ENCODE measurements at places on chromosomes 16 and 17. TPM values are rescaled to one million over a fixed set of nuclear protein-coding genes. Genes with fewer than 3 reads are reported as not detected.

Gene KRTAP4-11
- total RNA-seq = not detected

Gene CTF1
- total RNA-seq = 3.8 TPM

Gene GNGT2
- total RNA-seq = 1.1 TPM

Gene SLC47A1
- total RNA-seq = 3.1 TPM

Gene CNGB1
- total RNA-seq = 0.73 TPM

Gene POLR3E
- total RNA-seq = 73.1 TPM

Gene TBC1D3
- total RNA-seq = 0.18 TPM

DNA sequence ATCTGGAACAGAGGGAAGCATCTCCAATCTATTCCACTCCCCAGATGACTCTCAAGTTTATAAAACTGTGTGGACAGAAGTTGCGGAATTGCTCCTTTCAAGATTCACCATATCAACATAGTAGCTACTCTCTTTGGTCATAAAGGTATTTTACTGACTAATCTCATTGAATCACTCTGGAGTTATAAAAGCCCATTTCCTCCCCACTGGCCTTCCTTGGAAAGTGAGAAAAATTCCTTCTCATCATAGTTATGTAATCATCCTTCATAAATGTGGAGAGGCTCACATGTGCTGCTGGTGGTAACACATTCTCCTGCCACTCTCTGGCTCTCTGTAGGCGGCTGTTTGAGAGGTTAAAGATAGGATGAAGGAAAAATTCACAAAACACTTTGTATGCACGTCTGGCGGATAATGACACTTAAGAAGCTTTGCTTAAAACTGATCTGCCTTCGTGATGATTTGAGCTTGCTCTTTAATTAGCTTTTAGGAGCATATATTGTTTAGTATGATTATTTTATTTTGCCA lies 1034.0 kb upstream of the EEF2KMT start:
- no peaks in the 10 kb centered on the region for H3K27me3 ChIP-seq
- no peak for DNase-seq
- no peak overlapping the region for H3K4me3 ChIP-seq
- H3K27ac ChIP-seq = no peak overlapping the region
- no peaks in the 10 kb centered on the region for H3K36me3 ChIP-seq

DNA sequence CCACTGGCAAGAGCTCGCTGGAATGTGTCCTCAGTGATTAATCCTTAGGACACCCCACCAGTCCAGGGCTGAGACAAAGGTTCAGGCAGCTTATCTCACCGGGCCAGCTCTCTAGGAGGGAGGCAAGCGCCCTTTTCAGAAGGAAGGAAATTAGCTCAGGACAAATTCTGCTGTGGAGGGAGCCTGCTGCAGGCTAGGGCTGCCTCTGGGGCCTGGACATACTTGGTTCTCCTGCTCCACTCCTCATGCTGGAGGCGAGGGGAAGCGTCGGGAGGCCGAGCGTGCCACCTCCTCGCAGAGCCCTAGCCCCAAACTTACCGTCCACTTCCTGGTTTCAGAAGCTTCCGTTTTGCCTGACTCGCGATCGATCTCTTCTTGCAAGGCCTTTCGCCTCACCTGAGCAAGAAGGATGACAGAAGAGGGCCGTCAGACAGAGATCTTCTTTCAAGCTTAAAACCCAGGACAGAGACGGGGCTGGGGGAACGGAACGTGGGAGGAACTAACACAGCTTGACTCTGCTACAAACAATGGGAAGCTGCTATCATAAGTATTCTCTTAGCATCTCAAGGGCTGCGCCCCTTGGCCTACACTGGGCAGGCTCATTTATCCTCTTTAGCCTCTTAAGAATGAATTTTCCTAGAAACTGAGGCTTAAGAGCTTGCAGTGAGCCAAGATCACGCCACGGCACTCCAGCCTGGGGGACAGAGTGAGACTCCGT lies 7.7 kb downstream of the KNOP1 start:
- H3K27ac ChIP-seq = peak overlapping the region; percentile 61
- H3K36me3 ChIP-seq = peaks cover 87% of the 10 kb centered on the region
- H3K4me3 ChIP-seq = peak overlapping the region; percentile 49
- peaks cover 13% of the 10 kb centered on the region for H3K4me1 ChIP-seq
- no peaks in the 10 kb centered on the region for H3K27me3 ChIP-seq
- DNase-seq = no peak

DNA sequence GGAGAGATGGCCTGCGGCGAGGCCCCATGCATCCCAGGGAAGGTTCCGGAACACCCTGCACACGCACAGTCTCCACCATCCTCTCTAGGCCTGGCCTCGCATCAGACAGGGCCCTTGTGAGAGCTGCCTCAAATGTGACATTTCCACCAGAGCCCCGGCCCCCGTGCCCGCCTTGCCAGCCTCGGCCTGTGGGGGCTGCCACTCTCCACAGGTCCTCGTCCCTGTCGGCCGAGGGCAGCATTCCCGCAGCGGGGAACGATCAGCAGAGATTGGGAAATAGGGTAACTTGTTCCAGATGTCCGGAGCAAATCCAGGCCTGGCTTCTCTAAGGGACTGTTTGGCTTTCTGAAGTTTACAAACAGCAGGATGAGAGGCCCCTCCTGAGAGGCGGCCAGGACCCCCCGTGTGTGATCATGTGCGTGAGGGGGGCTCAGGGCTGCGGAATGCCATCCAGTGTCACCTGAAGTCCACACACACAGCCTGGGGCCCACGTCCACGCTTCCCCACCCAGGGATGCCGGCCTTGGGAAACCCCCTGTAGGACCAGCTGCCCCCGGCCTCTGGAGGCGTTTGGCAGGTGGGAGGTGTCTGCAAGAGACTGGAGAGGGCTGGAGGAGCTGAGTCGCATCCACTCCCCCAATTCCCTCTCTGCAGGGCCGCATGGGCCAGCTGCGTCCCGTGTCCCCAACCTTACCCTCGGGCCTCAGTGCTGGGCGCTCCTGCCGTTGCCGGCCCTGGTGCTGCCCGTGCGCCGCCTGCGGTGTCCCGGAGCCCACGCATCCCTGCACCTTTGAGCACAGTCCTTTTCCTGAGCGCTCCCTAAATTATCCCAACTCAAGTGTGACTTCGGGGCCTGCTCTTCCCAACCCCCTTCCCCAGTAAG lies 70.4 kb downstream of the ZDHHC7 start:
- H3K36me3 ChIP-seq = no peaks in the 10 kb centered on the region
- H3K4me1 ChIP-seq = no peaks in the 10 kb centered on the region
- no peak overlapping the region for H3K4me3 ChIP-seq
- no peak for DNase-seq

DNA sequence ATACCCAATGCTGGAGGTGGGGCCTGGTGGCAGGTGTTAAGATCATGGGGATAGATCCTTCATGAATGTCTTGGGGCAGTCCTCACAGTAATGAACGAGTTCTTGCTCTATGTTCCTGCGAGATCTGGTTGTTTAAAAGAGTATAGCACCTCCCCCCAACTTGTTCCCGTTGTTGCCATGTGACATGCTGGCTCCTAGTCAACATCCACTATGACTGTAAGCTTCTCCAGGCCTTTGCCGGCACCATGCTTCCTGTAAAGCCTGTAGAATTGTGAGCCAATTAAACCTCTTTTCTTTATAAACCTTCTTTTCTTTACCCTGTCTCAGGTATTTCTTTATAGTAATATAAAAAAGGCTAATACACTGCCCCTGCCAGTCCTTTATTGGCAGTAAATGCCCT lies 33.3 kb downstream of the RANBP10 start:
- peaks cover 14% of the 10 kb centered on the region for H3K36me3 ChIP-seq
- no peak for DNase-seq
- H3K4me3 ChIP-seq = no peak overlapping the region
- no peak overlapping the region for H3K27ac ChIP-seq
- H3K4me1 ChIP-seq = no peaks in the 10 kb centered on the region
- no peaks in the 10 kb centered on the region for H3K27me3 ChIP-seq

DNA sequence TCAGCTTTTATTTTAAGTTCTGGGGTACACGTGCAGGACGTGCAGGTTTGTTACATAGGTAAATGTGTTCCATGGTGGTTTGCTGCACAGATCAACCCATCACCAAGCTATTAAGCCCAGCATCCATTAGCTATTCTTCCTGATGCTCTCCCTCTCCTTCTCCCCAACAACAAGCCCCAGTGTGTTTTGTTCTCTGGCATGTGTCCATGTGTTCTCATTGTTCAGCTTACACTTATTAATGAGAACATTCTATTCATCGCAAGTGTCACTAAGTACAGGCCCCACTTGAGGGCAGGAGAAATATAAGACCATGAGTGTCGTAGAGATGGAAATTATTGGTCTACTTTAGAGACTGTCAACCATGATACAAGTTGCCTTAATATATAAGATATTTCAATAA lies 615.1 kb downstream of the CDH8 start:
- H3K36me3 ChIP-seq = no peaks in the 10 kb centered on the region
- H3K4me1 ChIP-seq = no peaks in the 10 kb centered on the region
- DNase-seq = no peak
- no peak overlapping the region for H3K27ac ChIP-seq
- H3K4me3 ChIP-seq = no peak overlapping the region

GRCh38 chr17:18028114-18028951 lies 10.6 kb downstream of the ATPAF2 start:
- H3K27ac ChIP-seq = peak overlapping the region; percentile 40
- no peaks in the 10 kb centered on the region for H3K4me1 ChIP-seq
- DNase-seq = no peak
- no peak overlapping the region for H3K4me3 ChIP-seq
- H3K27me3 ChIP-seq = no peaks in the 10 kb centered on the region

GRCh38 chr17:71145486-71145885 lies 975.3 kb upstream of the SOX9 start:
- no peak overlapping the region for H3K4me3 ChIP-seq
- no peaks in the 10 kb centered on the region for H3K36me3 ChIP-seq
- H3K4me1 ChIP-seq = no peaks in the 10 kb centered on the region
- no peak for DNase-seq
- H3K27ac ChIP-seq = no peak overlapping the region
- no peaks in the 10 kb centered on the region for H3K27me3 ChIP-seq

DNA sequence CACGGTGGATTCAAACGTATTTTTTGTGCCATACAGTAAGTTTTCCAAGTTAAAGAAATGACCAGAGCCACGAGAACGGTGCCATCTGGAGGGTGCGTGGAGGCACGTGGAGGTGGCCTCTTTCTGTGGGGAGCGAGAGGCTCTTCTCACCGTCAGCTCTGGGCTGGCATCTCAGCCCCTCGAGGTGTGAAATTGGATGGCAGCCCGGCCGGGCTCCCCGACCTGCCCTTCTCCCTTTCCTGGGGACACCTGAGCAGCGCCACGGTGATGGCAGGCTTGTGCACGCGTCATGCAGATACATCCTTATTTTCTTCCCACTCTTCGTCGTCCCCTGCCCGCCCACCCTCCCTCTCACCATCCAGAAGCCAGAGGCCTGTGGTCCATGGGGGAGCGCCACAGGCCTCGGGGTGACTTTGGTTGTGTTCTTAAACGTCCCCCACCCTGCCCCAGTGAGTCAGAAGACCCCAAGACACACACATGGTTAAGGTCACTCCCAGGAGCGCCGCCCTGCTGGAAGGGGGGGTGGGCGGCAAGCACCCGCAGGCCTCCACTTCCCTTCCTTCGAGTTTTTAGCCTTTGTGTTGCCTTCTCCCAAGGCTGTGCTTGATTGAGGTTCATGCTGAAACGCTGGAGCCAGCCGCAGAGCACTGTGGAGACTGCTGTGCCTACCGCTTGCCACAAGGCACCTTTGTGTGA lies 109.4 kb downstream of the BANP start:
- no peak for DNase-seq
- peaks cover 7% of the 10 kb centered on the region for H3K36me3 ChIP-seq
- no peak overlapping the region for H3K4me3 ChIP-seq
- H3K4me1 ChIP-seq = no peaks in the 10 kb centered on the region

- H3K27ac ChIP-seq = no peak overlapping the region
- no peak for DNase-seq
Measured at GRCh38 chr17:41975099-41976083, 8.8 kb downstream of the CNP start.

DNA sequence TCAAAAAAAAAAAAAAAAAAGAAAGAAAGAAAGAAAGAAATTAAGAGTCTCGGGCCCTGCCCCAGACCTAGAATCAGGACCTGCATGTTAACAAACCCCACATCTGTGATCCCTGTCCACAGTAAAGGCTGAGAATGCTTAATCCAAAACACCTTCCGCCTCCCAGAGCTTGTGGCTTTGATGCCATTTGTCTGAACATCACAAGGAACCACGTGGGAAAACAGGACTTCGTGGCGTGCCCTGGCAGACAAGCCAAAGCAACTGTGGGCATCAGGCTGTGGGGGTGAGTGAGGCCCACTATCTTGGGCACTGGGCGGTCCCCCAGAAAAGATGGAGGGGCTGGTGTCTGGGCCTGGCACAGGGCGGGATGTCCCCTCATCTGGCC lies 173.4 kb upstream of the CIBAR2 start:
- H3K36me3 ChIP-seq = no peaks in the 10 kb centered on the region
- H3K27ac ChIP-seq = peak overlapping the region; percentile 32
- peaks cover 3% of the 10 kb centered on the region for H3K4me1 ChIP-seq
- H3K27me3 ChIP-seq = no peaks in the 10 kb centered on the region

- H3K4me3 ChIP-seq = no peak overlapping the region
- no peak overlapping the region for H3K27ac ChIP-seq
- DNase-seq = no peak
- peaks cover 4% of the 10 kb centered on the region for H3K4me1 ChIP-seq
- no peaks in the 10 kb centered on the region for H3K27me3 ChIP-seq
Measured at GRCh38 chr16:51898872-51899271, 648.1 kb downstream of the TOX3 start.

DNA sequence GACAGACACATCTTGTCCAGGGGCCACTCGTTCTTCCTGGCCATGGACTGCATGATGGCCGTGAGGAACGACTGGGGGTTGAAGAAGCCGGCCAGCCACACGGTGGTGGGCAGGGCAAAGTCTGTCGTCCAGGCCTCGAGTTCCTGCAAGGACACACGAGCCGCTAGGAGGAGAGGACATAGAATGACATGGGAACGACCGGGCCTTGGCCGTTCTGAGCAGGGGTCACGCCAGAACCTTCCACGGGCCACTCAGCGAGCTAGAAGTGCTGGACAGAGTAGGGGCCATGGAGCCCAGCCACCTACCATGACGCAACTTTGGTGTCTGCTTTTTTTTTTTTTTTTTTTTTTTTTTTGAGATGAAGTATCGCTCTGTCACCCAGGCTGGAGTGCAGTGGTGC lies 47.0 kb downstream of the PGS1 start:
- no peak overlapping the region for H3K4me3 ChIP-seq
- no peak overlapping the region for H3K27ac ChIP-seq
- H3K27me3 ChIP-seq = no peaks in the 10 kb centered on the region
- H3K36me3 ChIP-seq = peaks cover 50% of the 10 kb centered on the region
- no peak for DNase-seq

- peaks cover 1% of the 10 kb centered on the region for H3K36me3 ChIP-seq
- no peak overlapping the region for H3K4me3 ChIP-seq
- H3K27me3 ChIP-seq = no peaks in the 10 kb centered on the region
- peak overlapping the region; percentile 98 for H3K27ac ChIP-seq
- DNase-seq = peak; percentile 98
Measured at GRCh38 chr17:20992987-20993862, 49.6 kb downstream of the USP22 start.

- H3K27ac ChIP-seq = no peak overlapping the region
- peaks cover 6% of the 10 kb centered on the region for H3K27me3 ChIP-seq
- H3K4me1 ChIP-seq = no peaks in the 10 kb centered on the region
- H3K4me3 ChIP-seq = no peak overlapping the region
Measured at GRCh38 chr16:87063543-87063942, 253.6 kb downstream of the C16orf95 start.

- no peaks in the 10 kb centered on the region for H3K36me3 ChIP-seq
- no peak overlapping the region for H3K27ac ChIP-seq
- H3K4me1 ChIP-seq = no peaks in the 10 kb centered on the region
- H3K4me3 ChIP-seq = no peak overlapping the region
- no peak for DNase-seq
Measured at GRCh38 chr17:11551442-11551841, 46.8 kb upstream of the DNAH9 start.

All from endodermal cell (in vitro differentiated cells).